ENCODE measurements at places on chromosomes 12 and 14.

DNA sequence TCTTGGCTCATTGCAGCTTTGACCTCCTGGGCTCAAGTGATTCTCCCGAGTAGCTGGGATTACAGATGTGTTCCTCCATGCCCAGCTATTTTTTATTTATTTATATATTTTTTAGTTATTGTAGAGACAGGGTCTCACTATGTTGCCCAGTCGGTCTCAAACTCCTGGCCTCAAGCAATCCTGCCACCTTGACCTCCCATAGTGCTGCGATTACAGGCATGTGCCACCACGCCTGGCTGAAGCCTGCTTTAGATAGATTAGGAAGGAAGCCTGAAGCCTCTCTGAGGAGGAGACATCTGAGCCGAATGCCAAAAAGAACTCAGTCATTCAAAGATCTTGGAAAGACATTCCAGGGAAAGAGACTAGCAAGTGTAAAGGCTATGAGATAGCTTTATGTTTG, 10.2 kb downstream of the INHBC start:
- no peak for DNase-seq

GRCh38 chr12:47276621-47277309, 197.0 kb upstream of the AMIGO2 start:
- DNase-seq: no peak

GRCh38 chr12:131383741-131384543, 326.9 kb upstream of the SFSWAP start:
- no peak for DNase-seq

DNA sequence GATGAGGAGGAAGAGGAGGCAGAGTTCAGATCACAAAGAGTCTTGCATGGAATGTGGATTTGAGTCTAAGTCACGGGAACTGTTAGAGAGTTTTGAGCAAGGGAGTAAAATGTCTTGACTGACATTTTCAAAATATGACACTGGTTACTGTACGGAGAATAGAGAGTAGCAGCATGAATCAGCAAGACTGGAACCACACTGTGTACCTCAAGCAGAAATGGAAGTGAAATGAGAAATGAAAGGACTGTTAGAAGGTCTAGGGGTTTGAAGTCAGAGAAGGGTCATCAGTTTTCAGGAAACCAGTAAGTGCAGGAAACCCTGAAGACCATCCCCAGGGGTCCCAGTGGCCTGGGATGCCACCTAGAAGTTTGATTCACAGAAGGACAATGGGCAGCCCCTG, 236.3 kb downstream of the GALC start:
- DNase-seq: no peak

- no peak for DNase-seq
Observed at GRCh38 chr12:7137908-7138307, 7.7 kb downstream of the CLSTN3 start.

DNA sequence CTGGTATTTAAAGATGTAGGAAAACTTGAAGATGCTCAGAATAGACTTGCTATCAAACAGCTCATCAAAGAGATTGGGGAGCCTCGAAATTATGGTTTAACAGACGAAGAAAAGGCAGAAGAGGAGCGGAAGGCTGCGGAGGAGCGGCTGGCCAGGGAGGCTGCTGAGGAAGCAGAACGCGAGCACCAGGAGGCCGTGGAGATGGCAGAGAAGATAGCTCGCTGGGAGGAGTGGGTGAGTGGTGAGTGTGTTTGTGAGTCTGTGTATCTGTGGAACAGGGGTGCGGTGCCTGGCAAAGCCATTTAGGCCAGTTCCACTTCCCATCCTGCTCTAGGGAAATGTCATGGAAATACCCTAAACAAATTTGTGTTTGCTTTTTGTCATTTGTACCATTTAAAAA, 19.2 kb upstream of the PAPOLA start:
- DNase-seq: no peak
